OCI-M1 (cell line): ENCODE measurements at places on chromosomes 11 and 22.
A peak's percentile ranks its signal among the peaks of the same experiment; 100 is the strongest.

- DNase-seq = no peak
Measured at GRCh38 chr11:120223793-120224192, 13.0 kb downstream of the OAF start.

DNA sequence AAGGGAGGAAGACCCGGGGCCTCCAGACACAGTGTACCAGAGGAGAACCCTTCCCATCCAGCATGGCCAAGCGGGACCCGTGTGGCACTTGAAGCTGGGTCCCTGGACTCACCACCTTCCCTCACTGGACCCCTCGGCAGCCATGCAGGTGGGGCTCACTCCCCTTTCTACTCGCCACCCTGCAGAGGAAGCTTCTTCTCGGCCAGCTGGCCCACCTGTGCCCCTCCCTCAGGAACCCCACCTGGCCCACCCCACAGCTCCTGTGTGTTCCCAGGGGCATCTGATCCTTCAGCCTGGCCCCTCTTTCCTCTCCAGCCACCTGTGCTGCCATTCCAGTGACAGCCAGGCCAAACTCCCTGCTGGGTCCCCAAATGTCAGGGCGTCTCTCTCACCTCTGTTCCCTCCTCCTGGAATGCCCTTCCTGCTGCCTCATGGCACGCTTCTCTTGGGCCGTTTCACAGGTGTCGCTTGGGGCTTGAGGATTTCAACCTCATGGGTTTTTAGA, 38.0 kb downstream of the IGF2 start:
- DNase-seq = no peak

GRCh38 chr22:17807578-17808410, 33.5 kb upstream of the BID start:
- no peak for DNase-seq

DNA sequence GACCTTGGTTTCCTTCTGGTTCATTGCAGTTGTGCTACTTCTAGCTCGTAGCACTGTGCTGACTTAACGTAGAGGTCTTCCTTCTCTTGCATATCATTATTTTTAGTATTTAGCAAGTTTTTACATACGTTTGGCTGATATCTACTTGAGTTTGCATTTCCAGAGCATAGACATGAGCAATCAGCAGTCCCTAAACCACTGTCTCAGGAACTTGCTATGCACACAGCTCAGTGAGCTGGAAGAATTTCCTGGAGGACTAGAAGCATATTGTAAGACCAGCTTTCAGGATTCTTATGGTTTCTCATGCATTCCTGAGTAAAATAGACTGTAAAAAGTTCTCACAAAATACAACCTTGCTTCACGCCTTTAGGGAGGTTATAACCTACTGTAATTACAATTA, 226.7 kb upstream of the PDGFD start:
- DNase-seq = no peak

DNA sequence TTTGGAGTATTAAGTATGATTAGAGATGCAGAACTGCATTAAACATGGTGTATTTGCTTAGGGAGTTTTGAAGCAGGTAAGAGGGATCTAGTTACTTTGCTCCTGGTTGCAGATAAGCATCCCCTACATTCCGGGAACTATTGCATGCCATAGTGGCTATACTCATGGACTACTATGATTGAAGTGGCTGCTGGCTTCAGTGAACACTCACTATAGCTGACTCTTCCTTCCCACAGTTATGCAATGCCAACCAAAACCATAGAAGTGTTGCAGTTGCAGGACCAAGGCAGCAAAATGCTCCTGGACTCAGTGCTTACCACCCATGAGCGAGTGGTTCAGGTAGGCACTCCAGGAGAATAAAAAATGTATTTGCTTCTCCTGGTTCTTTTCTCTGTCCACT, 17.0 kb downstream of the COA4 start:
- no peak for DNase-seq

GRCh38 chr11:126072141-126072741, 9.6 kb upstream of the CDON start:
- no peak for DNase-seq

- no peak for DNase-seq
Measured at GRCh38 chr11:67641338-67642172, 2.0 kb upstream of the TBX10 start.

DNA sequence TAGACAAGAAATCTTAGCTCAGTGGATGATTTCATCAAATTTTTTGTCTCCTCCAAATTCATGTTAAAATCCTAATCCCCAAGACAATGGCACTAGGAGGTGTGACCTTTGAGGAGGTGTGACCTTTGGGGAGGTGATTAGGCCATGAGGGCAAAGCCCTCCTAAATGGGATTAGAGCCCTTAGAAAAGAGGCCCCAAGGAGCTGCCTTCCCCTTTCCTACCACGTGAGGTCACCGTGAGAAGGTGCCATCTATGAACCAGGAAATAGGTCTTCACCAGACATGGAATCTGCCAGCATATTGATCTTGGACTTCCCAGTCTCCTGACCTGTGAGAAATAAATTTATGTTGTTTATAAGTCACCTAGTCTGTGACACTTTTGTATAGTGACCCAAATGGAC, 138.7 kb downstream of the TRIM29 start:
- DNase-seq = peak; percentile 50

- DNase-seq = peak; percentile 94
Measured at GRCh38 chr11:75815345-75816168, 547 bp downstream of the UVRAG start.

DNA sequence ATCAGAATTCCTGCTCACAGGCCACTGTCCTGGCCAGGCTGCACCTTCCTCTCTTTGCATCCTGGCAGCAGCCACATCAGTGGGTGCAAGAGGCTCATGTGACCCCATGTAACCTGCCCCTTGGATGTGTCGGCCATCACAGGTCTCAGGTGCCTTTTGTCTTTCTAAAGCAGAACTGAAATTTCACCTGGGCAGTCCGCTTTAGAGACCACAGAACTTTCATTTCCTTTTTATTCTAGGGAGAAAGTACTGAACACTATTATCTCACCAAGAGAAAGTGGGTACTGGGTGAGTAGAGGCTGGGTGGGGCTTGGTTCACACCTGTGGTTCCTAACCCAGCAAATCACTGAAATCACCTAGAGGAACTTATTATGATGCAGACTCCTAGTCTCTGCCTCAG, 51.7 kb upstream of the NUP160 start:
- DNase-seq = no peak

DNA sequence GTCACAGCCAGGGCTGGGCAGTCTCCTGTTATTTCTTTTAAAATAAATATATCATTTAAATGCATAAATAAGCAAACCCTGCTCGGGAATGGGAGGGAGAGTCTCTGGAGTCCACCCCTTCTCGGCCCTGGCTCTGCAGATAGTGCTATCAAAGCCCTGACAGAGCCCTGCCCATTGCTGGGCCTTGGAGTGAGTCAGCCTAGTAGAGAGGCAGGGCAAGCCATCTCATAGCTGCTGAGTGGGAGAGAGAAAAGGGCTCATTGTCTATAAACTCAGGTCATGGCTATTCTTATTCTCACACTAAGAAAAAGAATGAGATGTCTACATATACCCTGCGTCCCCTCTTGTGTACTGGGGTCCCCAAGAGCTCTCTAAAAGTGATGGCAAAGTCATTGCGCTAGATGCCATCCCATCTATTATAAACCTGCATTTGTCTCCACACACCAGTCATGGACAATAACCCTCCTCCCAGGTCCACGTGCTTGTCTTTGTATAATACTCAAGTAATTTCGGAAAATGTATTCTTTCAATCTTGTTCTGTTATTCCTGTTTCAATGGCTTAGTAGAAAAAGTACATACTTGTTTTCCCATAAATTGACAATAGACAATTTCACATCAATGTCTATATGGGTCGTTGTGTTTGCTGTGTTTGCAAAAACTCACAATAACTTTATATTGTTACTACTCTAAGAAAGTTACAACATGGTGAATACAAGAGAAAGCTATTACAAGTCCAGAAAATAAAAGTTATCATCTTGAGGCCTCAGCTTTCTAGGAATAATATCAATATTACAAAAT, 13.4 kb downstream of the OR51B4 start:
- DNase-seq = peak; percentile 93

DNA sequence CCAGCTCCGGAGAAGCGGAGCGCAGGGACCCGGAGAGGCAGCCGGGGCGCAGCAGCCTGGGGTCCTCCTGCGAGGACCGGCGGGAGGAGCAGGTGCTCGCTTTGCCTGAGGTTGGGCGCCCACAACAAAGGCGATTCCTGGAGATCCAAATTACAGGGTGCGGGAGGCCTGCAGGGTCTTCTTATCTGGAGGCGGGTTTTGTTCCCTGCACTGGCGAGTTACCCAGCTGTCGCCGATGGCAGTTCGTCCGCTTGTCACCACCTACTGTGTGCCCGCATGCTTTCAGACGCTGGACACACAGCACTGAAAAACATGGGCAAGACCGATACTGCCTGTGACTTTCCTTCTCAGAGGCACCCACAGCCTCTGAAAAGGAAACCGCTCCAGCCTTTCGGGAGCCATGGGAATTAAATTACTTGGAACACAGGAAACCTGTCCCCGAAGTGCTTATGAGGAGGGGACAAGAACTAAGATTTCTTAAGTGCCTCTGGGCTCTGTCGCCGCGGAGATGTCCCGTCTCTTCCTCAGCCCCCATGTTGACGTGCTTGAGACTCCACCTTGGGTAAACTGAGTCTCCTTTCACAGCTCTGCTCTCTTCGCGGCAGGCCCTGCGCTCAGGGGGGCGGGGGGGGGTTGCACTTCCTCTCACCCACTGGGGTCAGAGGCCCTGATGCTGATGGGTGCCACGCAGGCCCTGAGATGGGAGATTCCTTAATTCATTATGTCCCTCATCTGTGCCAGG, 1.3 kb upstream of the ZFTA start:
- no peak for DNase-seq

DNA sequence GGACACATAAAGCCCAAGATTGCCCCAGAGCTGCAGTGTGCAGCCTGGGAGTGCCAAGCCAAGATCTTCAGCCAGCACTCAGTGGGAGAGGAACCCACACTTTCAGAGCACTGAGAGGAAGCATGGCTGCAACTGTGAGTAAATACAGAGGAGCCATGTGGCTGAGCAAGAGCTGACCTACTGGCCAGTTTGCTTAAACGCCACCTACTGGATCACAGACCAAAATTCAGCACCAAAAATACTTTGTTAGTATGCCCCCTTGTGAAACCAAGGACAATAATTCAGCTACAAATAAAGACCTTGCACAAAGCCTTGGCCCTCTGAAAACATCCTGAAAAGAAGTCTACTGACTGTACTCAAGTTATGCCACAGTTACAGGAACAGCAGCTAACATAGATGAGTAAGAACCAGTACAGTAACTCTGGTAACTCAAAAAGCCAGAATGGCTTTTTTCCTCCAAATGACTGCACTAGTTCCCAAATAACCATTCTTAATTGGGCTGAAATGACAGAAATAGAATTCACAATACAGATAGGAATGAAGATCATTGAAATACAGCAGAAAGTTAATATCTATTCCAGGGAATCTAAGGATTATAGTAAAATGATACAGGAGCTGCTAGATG, 10.1 kb upstream of the OR4A15 start:
- DNase-seq = peak; percentile 57

DNA sequence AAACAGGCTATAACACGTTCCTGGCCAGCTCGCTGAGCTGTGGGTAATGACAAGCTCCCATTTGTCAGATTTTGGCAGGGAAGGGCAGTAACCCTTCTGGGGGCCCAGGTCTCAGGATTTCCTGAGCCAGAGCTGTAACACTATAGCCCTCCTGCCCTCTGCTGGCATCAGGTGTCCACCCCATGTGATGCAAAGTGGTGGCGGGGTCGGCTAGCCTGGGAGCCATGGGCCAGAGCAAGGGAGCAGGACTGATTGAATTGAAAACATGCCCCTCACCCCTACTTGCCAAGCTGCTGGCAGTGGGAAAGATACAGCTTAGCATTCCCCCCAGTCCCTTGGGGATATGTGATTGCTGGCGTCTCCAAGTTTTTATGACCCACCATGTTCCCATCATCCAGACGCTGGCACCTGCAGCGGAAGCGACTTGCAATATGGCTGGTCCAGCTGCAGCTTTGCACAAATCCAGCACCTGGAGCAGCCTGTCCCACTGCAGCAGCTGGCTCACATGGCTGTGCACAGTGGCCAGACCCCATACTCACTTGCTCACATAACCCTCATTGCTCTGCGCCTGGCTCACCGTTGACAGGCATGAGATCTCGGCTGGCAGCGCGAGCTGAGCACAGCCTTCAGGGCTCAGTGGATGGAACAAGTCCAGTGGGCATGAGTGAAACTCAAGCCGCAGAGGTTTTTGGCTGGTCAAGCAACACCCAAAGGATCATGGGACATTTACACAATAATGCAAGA, 1147.8 kb downstream of the JRKL start:
- DNase-seq = no peak

DNA sequence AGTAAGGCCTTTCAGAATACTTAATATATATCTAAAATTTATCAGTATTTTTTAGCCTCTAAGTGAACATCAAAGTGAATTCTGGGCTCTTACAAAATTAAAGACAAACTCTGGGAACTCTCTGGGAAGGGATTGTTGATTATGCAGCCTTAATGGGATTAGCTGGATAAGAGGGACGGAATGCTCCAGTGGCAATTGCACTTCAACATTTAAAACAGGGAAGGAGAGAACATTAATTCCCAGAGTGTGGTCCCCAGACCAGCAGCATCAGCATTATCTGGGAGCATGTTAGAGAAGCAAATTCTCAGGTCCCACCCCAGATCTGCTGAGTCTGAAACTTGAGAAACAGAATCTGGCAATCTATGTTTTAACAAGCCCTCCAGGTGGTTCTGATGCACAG, 46.5 kb downstream of the POLD3 start:
- DNase-seq = no peak

- DNase-seq = peak; percentile 11
Measured at GRCh38 chr11:11148104-11148509, 204.9 kb downstream of the CSNK2A3 start.

- no peak for DNase-seq
Measured at GRCh38 chr22:42277232-42277753, 6.8 kb upstream of the TCF20 start.

GRCh38 chr11:93145390-93145915, 52.3 kb downstream of the SLC36A4 start:
- DNase-seq = no peak

GRCh38 chr22:46571642-46572250, 34.3 kb upstream of the CELSR1 start:
- DNase-seq = no peak

DNA sequence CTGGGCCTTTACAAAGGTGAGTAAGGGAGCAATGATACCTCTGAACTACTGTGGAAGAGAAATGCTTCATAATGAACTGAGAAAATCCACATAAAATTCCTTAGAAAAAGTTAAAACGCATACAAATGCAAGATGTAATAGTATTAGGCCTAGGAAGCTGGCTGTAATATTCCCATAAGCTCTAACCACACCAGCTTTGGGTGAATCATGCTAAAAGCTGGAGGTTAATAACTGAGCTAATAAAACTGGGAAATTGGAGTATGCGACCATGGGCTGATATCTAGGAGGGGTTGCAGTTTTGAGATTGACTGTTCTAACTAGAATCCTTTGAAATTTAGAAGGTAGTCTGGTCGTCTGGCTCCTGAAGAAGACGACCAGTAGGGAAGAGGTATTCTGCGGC, 28.6 kb upstream of the RCE1 start:
- DNase-seq = no peak

- no peak for DNase-seq
Measured at GRCh38 chr22:27996529-27996925, 77.5 kb upstream of the PITPNB start.

DNA sequence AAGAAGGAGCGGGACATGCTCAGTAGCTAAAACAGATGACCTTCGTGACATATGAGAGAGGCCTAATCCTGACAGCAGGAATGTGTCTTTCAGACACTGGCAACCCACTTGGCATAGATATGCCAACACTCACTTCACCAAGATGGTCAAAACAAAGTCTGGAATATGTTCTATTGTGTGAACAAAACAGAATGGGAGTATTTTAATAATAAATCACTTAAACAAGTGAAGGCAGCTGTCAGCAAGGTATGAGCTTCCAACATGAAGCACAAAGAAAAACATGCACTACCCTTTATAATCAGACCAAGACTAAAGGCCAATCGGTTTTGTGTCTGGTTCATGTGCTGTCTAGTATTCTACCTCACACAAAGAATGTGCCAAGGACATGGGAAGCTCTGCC, 23.1 kb downstream of the CCDC34 start:
- no peak for DNase-seq
